Activated T-helper 1 cell treated with anti-CD3 and anti-CD28 coated beads, Interleukin-2, amount 50 U/mL, for 16 hours (primary cell): ENCODE measurements at places on chromosomes 16 and 17.

GRCh38 chr17:47669081-47669480 lies 19.4 kb downstream of the KPNB1 start:
- DNase-seq = no peak

DNA sequence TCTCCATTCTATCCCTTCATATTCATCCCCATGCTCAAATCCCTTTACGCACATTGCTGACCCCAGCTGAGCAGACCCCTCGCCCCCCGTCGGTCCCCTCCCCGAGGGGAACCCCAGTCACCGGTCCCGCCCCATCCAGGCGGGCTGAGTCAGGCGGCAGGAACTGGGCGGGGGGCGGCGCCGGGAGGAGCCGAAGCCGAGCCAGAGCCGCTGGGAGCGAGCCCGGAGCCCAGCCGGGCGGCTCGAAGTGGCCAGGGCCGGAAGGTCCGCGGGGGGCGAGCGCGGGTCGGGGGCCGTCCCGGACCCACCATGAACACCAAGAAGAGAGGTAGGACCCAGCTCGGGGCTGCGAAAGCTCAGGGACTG lies 8.6 kb downstream of the RIPOR1 start:
- peak; percentile 48 for DNase-seq

GRCh38 chr17:38605411-38605840 lies 326 bp downstream of the SRCIN1 start:
- DNase-seq = no peak

- no peak for DNase-seq
These were observed 16.5 kb downstream of the CBFA2T3 start for GRCh38 chr16:88960516-88960915.

- DNase-seq = no peak
These were observed 43.8 kb upstream of the EFCAB3 start for GRCh38 chr17:62336527-62336926.

- no peak for DNase-seq
These were observed 198.1 kb upstream of the AXIN2 start for GRCh38 chr17:65759532-65759931.

- no peak for DNase-seq
These were observed 9.4 kb upstream of the NPTX1 start for GRCh38 chr17:80485846-80486245.

DNA sequence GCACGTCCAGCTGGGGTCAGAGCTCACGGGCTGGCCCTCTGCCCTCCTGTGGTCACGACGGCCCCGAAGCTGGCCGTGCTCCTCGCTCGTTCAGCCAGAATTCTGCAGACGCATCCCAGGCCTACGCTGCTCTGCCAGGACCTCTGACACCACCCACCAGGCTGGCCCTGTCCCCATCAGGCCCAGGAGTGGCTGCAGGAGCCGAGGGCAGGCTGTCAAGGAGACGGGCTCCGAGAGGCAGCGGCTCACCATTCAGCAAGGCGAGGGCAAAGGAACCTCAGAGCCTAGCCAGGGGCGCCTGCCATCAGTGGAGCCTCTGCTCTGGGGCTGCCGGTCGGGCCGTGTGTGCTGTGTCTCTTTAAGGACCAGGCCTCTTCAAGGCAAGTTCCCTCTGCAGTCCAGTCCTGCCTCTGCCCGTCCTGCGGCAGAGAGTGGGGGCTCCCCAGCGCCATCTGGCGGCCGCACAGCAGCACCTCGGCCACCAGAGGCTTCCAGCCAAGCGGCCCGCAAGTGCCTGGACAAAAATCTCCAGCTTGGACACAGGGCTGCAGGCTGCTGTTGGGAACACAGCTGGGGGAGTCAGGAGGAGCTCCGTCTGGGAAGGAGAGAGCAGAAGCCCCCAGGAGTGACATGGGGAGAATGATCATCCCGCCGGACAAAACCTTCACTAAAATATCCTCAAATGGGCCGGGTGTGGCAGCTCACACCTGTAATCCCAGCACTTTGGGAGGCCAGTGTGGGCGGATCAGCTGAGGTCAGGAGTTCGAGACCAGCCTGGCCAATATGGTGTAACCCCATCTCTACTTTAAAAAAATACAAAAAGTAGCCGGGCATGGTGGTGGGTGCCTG lies 7.4 kb upstream of the ABR start:
- peak; percentile 51 for DNase-seq

DNA sequence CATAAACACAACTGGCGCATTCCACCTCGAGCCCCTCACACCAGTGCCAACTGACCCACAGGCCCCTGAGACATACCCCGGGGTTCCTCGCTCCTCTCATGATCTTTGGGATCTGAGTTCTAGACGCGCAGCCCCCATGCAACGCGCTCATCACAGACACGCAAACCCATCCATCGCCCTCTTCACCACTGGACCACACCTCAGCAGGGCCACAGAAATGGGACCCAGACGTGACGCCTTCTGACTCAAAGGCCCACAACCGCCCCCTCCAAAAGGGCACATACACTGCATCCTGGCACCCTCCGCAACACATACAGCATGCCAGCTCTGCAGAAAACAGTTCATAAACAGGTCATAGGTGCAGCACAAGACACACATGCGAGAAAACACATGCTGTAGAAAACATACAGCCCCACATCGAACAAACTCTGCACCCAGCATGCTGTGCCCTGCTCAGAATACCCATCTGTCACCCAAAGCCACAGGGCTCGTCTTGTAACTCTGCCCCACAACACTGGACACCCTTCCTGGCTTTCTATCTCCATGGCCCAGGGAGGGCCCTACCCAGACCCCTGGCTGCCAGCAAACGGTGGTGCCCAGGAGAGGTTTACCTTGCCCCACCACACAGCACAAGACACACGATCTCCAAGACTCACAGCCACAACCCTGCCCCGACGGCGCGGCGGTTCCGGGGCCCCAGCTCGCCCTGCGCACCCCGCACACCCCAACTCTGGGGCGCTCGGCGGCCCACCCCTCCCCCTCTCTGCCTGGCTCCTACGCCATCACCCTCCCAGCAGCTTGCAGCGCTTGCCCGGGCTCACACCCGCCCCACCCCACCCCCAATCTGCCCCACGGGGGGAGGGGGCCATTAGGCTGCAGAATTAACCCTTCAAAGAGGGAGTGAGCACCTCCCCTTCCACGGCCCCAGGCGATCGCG lies 887 bp downstream of the ZBTB4 start:
- peak; percentile 38 for DNase-seq
